ENCODE measurements at places on chromosomes 5 and 9.

DNA sequence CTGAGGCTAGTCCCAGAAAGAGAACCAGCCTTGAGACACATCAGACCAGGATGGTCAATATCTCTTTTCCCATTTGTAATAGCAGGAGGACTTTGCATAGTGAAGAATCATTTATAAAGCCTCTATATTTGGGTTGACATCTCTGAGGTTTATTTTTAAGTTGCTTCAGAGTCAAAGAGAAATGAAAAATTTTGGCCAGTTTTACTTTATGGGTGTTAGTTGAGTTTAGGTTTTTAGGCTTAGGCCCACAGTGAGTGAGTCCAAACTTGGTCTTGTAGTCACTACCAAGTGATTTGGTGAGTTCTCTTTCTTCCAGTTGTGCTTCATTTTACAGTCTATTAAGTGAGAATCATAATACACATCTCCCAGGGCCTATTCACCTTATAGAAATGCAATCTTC lies 5.3 kb upstream of the MEF2C start:
- no peak for DNase-seq

GRCh38 chr5:97454015-97454414 lies 271.0 kb upstream of the RIOK2 start:
- DNase-seq: no peak

- DNase-seq: no peak
These were observed 177.5 kb downstream of the EBF1 start for GRCh38 chr5:158922263-158922592.

- DNase-seq: no peak
These were observed 115.0 kb upstream of the CACNA1B start for GRCh38 chr9:137762414-137763061.

GRCh38 chr5:37926732-37927131 lies 86.9 kb upstream of the GDNF start:
- DNase-seq: no peak

DNA sequence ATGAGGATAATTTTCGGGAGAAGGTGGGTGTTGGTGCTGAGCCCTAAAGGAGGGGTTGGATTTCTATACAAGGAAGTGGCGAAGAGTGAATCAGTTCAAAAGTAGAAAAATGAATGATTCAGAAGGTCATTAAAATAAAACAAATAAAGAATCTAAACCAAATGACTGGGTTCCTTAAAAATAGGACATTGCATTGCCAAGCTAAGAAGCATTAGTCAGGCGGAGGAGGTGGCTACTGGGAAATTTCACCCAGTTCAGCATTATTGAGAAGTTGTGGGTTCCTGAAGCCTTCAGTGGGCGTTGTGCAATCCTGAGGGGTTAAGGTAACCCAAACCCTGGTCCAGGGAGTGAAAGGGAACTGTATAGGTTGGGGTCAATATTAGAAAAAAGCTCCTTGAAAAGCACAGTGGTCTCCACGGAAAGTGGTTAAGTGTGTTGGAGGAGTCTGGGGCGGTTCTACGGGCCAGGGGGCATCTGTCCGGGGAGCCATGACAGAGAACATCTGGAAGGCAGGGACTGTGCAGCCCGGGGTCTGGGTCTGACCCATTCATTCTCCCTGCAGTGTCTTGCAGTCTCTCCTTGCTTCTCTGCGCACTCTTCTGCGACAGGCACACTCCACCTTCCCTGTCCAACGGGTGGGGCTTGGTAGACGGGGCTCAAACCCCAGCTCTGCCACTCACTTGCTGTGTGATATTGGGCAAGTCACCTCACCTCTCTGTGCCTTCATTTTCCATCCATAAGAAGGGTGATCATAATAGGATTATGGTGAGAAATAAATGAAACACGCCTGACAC lies 27.6 kb upstream of the DUSP1 start:
- no peak for DNase-seq

Data from occipital lobe (tissue), 3 donors.